Activated CD8-positive, alpha-beta T cell treated with anti-CD3 and anti-CD28 coated beads, Interleukin-2, amount 10 ng/mL, durations not matched to agents 7 days and 5 days (primary cell): ENCODE measurements at places on chromosomes 12 and 14. TPM values are rescaled to one million over a fixed set of nuclear protein-coding genes. Genes with fewer than 3 reads are reported as not detected.

DNA sequence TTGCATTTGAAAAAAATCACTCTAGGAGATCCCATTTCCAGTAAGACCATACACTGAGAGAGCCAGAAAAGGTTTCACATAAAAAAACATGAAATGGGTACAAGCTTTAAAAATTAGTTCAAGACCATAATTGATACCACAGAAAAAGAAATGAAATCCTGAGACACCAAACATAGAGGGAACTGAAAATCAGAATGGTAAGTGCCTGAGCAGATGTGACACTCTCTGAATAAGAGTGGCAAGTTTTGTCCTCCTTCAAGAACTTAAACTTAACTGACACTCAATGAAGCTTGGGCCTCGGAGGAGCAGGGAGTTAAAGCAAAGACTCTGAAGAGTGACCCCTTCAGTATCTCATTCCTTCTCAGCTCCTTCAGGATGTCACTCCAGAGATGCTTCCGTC is 23.2 kb upstream of the PTGDR start:
- peaks cover 12% of the 10 kb centered on the region for H3K36me3 ChIP-seq
- no peak for DNase-seq
- peaks cover 28% of the 10 kb centered on the region for H3K4me1 ChIP-seq
- no peak overlapping the region for H3K4me3 ChIP-seq

DNA sequence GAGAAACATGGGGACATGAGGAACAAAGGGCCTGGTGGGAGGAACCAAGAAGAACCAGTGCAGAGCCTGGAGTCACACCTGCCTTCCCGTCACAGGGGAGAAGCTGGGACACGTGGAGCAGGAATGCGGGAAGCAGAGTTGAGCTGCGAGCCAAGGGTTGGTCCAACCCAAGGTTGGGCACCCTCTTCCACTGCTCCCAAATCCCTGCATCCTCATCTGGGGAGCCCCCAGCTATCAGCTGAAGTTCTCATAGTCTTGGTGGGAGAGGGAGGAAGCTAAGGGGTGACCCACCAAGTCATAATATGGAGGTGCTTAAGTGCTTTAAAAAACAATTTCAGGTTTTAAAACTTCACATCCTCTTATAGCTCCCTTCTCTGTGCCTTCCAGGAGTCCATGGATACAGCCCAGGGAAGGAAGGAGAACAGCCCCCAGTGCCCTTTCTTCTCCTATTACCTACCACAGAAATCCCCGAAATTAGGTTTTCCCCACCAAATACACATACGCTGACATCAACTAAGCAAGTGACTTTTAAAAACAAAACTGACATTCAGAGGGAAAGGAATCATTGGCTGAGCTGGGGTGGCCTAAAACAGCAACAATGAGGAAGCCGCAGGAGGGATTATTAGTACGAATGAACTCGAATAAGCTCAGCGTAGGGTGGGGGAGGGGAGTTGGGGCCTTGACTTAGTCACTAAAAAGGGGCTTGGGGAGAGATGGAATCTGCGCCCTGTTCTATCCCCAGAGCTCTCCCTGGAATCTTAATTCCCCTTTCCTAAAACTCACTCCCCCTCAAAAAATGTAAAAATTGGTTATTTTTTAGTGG is 4.5 kb downstream of the MYL6 start:
- peak overlapping the region; percentile 43 for H3K27ac ChIP-seq
- no peak for DNase-seq
- H3K4me3 ChIP-seq: no peak overlapping the region
- peaks cover 32% of the 10 kb centered on the region for H3K4me1 ChIP-seq
- peaks cover 77% of the 10 kb centered on the region for H3K36me3 ChIP-seq

GRCh38 chr14:86788224-86788623 is 1204.8 kb downstream of the GALC start:
- no peaks in the 10 kb centered on the region for H3K4me1 ChIP-seq
- no peak overlapping the region for H3K4me3 ChIP-seq
- H3K36me3 ChIP-seq: no peaks in the 10 kb centered on the region
- H3K27me3 ChIP-seq: no peaks in the 10 kb centered on the region
- no peak overlapping the region for H3K27ac ChIP-seq

DNA sequence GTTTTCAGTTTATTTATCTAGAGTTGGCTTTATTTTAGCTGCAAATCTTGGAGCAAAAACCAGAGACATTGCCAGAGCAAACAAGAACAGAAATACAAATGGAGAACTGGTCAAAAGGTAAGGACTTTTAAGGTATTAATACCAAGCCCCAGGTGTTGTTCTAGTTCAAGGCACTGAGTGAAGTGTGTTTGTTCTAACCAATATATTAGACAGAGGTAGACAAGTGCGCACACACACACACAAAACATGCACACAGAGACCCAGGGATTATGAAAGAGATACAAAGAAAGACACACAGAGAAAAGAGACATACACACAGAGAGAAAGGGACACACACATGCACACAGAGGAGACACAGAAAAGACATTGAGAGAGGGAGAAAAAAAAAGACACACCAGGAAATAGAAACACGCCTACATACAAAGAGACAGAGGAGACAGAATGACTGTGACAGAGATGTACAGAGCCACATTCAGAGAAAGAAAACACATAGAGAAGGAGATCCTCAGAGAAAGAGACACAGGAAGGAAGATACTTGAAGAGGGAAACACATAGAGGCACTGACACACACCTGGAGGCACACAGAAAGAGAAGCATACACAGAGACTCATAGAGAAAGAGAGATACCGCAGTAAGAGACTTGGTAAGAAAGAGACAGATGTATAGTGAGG is 50.2 kb downstream of the MIPOL1 start:
- DNase-seq: no peak
- H3K4me3 ChIP-seq: no peak overlapping the region
- no peaks in the 10 kb centered on the region for H3K27me3 ChIP-seq
- no peak overlapping the region for H3K27ac ChIP-seq
- H3K36me3 ChIP-seq: no peaks in the 10 kb centered on the region

Gene OAS1
- total RNA-seq: 146 TPM

Gene PRB2
- not detected for total RNA-seq

Gene BCL11B
- total RNA-seq: 70.6 TPM

Gene ADAM21
- not detected for total RNA-seq

Gene FIGNL2
- total RNA-seq: 0.37 TPM

- H3K4me3 ChIP-seq: no peak overlapping the region
- peaks cover 26% of the 10 kb centered on the region for H3K27me3 ChIP-seq
- no peaks in the 10 kb centered on the region for H3K4me1 ChIP-seq
- no peak for DNase-seq
These were observed 7.7 kb upstream of the DCP1B start for GRCh38 chr12:2011643-2012607.

Gene LGR5
- total RNA-seq: not detected

DNA sequence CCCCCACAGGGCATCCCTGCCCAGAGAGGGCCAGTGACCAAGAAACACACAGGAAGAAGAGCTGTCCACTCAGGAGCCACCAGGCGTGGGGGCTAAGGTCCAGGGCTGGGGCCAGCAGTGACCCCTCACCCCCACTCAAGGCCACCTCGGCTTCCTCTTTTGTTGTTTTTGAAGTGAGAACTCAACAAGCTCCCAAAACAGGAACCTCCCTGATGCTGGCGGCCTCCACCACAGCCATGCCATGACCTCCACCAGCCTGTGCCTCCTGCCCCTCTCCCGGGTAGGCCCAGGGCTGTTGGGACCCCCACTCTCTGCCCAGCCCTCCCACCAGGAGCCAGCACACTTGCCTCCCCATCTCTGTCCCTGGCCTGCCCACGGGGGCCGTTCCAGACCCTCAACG is 7.8 kb downstream of the AKT1 start:
- H3K27me3 ChIP-seq: no peaks in the 10 kb centered on the region
- no peak for DNase-seq
- peaks cover 25% of the 10 kb centered on the region for H3K4me1 ChIP-seq

Gene MYH6
- not detected for total RNA-seq

DNA sequence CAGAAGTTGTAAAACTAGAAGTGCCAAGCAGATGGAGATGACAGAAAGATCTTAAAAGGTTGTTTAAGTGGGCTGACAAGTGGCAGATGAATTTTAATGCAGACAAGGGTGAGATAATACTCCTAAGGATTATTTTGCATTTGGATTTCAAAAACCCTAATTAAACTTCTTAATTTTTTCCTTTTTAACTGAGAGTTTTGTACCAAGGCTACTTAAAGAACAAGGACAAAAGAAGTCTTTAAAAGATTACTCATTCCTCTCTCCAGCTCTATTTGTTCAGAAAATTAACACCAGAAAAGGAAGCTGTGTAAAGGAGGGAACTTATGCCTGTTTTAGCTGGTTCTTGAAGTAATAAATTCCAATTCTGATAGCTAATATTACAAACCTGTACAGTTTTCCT is 275.4 kb downstream of the ETNK1 start:
- H3K27me3 ChIP-seq: no peaks in the 10 kb centered on the region
- H3K4me1 ChIP-seq: no peaks in the 10 kb centered on the region
- no peak for DNase-seq
- H3K27ac ChIP-seq: no peak overlapping the region
- no peak overlapping the region for H3K4me3 ChIP-seq
- H3K36me3 ChIP-seq: no peaks in the 10 kb centered on the region

GRCh38 chr14:105199093-105199492 is 18.0 kb upstream of the NUDT14 start:
- no peaks in the 10 kb centered on the region for H3K36me3 ChIP-seq
- no peak overlapping the region for H3K4me3 ChIP-seq
- H3K27me3 ChIP-seq: peaks cover 24% of the 10 kb centered on the region
- no peak for DNase-seq
- peaks cover 57% of the 10 kb centered on the region for H3K4me1 ChIP-seq

DNA sequence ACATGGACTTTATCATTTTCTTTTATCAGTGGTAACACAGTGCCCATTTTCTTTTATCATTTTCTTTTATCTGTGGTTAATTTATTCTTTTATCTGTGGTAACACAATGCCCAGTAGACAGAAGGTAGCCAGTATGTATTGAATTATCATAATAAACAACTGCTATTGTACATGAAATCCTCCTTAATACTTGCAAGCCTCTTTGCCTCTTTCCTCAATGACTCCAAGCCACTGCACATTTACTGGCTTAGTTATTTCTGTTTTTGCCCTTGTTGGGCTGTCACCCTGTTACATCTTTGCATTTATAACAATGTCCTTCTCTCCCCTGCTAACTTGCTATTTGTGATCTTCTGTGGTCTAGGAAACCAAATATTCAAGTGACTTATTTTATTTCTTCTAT is 345.0 kb downstream of the ATP23 start:
- no peak overlapping the region for H3K4me3 ChIP-seq
- H3K27ac ChIP-seq: no peak overlapping the region
- H3K36me3 ChIP-seq: no peaks in the 10 kb centered on the region
- H3K27me3 ChIP-seq: no peaks in the 10 kb centered on the region
- no peaks in the 10 kb centered on the region for H3K4me1 ChIP-seq
- no peak for DNase-seq

Gene GCH1
- total RNA-seq: 52.3 TPM

DNA sequence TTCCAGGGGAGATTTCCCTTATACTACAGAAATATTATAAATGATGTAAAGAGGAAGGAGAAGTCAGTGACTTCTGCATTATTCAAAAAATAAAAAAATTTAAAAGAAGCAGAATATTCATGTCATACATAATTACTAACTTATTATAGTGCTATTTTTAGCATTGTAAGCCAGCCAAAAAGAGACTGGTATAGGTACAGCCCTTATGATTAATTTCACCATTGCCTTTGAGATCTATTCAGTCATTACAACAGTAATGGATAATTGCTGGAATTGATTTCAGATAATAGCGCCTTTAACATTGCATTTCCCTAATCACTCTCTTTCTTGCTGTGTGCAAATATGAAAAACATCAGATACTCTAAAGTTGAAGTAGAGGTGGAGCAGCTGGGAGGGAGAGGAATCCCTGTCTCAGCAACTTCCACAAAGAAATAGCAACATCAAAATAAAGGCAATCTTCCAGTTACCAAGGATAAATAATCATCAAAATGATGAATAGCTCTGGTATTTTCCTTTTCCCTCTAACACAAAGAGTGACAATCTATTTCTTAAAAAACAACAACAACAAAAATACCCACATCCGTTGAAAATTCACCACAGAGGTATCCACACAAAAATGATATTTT is 71.8 kb upstream of the OVCH1 start:
- no peak overlapping the region for H3K27ac ChIP-seq
- no peak overlapping the region for H3K4me3 ChIP-seq
- peaks cover 3% of the 10 kb centered on the region for H3K27me3 ChIP-seq
- H3K36me3 ChIP-seq: no peaks in the 10 kb centered on the region
- no peak for DNase-seq
- H3K4me1 ChIP-seq: no peaks in the 10 kb centered on the region

DNA sequence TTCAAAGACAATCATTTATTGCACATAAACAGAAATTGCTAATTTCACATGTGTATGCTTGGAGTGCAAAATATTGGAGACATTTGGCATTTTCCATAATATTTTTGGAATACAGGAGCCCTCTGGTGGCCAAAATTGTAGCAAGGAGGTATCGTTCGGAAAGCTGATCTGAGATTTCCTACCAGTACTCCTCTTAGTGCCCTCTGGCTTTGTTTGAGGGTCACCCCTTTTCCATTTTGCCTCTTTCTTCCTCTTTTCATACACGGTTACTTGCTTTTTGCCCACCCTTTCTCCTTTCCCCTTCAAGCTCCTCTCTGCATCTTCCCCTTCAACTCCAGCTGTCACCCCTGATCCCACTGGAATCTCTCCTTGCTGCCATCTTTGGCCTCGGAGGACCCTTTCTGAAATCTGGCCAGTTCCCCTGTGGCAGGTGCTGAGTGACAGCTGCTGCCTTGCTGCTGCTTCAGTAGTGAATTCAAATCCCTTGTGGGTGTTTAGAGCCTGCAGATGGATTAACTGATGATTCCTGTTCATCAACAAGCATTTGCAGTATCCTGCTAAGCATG is 164.6 kb upstream of the PARP11 start:
- H3K4me3 ChIP-seq: no peak overlapping the region
- H3K4me1 ChIP-seq: peaks cover 9% of the 10 kb centered on the region
- DNase-seq: no peak
- no peak overlapping the region for H3K27ac ChIP-seq

GRCh38 chr12:26331960-26332359 is 136.6 kb downstream of the SSPN start:
- no peak for DNase-seq
- no peak overlapping the region for H3K27ac ChIP-seq
- H3K4me1 ChIP-seq: no peaks in the 10 kb centered on the region
- H3K36me3 ChIP-seq: peaks cover 3% of the 10 kb centered on the region
- H3K4me3 ChIP-seq: no peak overlapping the region
- peaks cover 16% of the 10 kb centered on the region for H3K27me3 ChIP-seq

DNA sequence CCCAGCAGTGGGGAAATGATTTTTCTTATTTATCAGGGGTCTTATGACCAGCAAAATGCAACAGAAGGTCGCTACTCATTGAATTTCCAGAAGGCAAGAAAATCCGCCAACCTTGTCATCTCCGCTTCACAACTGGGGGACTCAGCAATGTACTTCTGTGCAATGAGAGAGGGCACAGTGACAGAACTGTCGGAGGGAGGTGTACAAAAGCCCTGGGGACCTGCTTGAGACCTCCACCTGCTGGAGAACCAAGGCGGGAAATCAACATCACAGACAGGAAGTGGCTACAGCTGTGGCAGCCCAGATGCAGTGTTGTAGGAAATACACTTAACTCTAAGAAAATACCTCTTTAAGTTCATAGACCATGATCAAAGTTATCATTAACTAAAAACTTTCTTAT is 250.9 kb upstream of the OR4E1 start:
- peak overlapping the region; percentile 95 for H3K27ac ChIP-seq
- H3K4me3 ChIP-seq: peak overlapping the region; percentile 64
- peaks cover 31% of the 10 kb centered on the region for H3K36me3 ChIP-seq
- DNase-seq: peak; percentile 83

GRCh38 chr14:52427460-52427859 is 113.3 kb downstream of the PTGER2 start:
- peaks cover 19% of the 10 kb centered on the region for H3K4me1 ChIP-seq
- no peak overlapping the region for H3K27ac ChIP-seq
- H3K4me3 ChIP-seq: no peak overlapping the region
